ENCODE measurements at places on chromosomes 16 and 17.

DNA sequence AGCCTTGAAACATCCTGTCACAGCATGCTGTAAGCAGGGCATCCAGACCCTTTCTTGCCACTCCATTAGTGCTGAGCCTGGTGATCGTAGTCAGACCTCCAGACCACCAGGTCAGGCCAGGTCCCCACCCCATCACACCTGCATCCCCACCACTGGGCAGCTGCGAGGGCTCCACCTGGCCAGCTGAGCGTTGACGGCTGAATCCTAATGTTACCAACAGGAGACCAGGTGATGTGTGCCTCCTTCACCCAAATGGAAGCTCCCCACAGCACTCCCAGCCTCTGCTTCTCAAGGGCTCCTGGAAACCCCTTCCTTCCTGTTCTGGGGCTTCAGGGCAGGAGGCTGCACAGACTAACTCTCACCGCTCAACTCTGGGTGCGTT is 189.4 kb downstream of the C16orf95 start:
- no peak for DNase-seq

DNA sequence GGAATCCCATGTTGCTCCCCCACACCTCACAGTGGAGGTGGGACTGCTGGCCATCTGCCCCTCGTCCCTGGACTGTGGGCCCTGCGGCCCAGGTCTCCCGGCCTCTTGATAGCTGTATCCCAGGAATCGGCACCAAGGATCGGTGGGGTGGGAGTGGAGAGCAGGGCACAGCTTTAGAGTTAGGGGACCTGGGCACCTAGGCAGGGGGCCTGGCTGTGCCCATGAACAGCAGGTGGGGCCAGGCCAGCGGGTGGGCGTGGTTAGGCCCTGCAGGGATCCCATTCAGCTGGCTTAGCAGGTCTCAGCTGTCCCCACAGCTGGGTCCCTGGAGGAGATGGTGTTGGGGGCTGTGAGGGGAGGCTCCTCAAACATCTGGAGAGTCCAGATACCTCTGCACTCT is 49.2 kb downstream of the SREBF1 start:
- DNase-seq, result no peak

DNA sequence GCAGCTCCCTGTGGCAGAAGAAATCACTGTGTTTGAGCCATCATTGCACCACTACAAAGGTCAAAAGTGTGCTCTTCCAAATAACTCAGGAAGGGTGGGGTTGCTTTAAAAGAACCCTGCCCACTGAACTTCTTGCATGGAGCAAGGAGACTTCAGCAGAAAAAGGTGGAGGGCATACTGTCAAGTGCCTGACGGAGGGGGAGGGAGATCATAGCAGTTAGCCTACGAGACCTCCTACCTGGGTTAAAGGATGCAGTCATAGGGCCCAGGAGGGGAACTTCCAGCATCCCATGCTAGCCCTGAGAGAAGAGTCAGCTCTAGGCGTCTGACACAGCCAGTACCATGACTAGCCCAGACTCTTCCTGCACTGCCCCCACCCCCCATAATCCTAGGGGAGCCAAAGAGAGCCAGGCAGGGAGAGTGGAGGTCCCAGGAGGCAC is 45.3 kb upstream of the MSI2 start:
- no peak for DNase-seq

DNA sequence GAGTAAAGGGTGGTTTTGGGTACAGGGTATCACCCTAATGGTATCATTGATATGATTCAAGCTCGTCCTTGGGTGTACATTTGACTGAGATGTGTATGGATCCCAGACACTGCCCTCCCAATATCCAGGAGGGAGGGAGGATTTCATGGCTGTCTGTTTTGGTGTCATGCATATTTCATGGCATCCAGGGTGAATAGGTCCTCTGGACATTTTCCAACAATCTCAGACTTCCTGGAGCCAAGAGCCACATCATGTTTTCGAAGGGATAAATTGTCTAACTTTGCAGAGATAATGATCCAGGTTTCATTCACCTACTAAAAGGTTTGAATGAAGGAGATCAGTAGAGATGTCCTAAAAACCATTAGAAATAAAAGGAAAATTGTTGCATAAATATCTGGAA is 431.9 kb downstream of the SHISA9 start:
- DNase-seq, result no peak

- DNase-seq, result no peak
Measured at GRCh38 chr17:67280279-67280678, 35.3 kb upstream of the HELZ start.

DNA sequence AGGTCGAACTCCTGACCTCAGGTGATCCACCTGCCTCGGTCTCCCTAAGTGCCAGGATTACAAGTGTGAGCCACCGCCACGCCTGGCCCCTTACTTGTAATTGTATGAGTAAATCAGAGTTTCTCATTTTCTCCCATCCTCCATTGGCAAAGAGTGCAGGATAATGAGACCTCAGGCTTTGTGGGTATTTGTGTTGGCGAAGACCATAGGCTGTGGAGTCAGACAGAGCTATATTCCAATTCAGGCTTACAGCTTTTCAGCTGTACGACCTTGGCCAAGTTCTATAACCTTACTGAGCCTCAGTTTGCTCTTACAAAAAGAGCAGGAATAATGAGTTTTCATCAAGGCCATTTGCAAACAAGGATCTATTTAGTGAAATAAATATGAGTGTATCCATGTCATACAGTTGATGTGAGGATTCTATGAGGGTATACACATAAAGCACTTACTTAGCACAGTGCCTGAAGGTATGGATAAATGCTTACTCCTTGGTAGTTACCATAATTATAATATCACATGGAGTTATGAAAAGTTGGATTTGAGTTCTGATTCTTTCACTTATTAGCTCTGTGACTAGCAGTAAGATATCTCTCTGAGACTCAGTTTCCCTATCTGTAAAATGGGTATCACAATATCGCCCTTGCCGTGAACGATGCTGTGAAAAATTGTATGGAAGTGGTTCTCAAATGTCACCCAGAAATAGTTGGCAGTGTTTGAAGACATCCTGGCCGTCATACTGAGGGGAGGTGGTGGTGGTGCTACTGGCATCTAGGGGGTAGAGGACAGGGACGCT is 25.6 kb upstream of the CPPED1 start:
- DNase-seq, result no peak
